ENCODE measurements at places on chromosomes 7 and 10. TPM values are rescaled to one million over a fixed set of nuclear protein-coding genes. Genes with fewer than 3 reads are reported as not detected.

Gene AKR1E2
- total RNA-seq: 7.9 TPM

Gene SPACDR
- total RNA-seq: 2.7 TPM

Gene PRSS37
- not detected for total RNA-seq

Gene AZGP1
- not detected for total RNA-seq

Gene LIPN
- total RNA-seq: not detected

Gene ALOX5
- 2.4 TPM for total RNA-seq

Gene FFAR4
- not detected for total RNA-seq

Gene FAM241B
- total RNA-seq: 9.4 TPM

Gene GJD4
- not detected for total RNA-seq

Gene PNLIP
- total RNA-seq: not detected

Gene C10orf53
- not detected for total RNA-seq

Gene WEE2
- not detected for total RNA-seq

Gene RPEL1
- not detected for total RNA-seq

Gene ZP3
- total RNA-seq: 7.4 TPM

Gene TAS2R41
- not detected for total RNA-seq

Gene MCM10
- total RNA-seq: 112 TPM

Gene SPDYE2
- total RNA-seq: not detected

Gene NUTM2E
- 0.19 TPM for total RNA-seq

Gene GBX1
- not detected for total RNA-seq

Gene PLEKHA1
- total RNA-seq: 3.5 TPM

Gene CLDN4
- not detected for total RNA-seq

Gene MYOZ1
- not detected for total RNA-seq

Gene ZNF804B
- not detected for total RNA-seq

Gene CD36
- not detected for total RNA-seq

Gene ACTA2
- 8.9 TPM for total RNA-seq

Gene SFTPD
- not detected for total RNA-seq

Gene PKD2L1
- total RNA-seq: 0.17 TPM

Gene GSTO2
- 1.3 TPM for total RNA-seq

Gene FAM25G
- total RNA-seq: not detected

Gene TMEM26
- not detected for total RNA-seq

Gene CTAGE6
- total RNA-seq: 1.5 TPM

Gene MYOF
- 23.8 TPM for total RNA-seq

Gene PKD1L1
- total RNA-seq: 0.05 TPM

Gene PRDX3
- 179 TPM for total RNA-seq

Gene HACD1
- total RNA-seq: 1.1 TPM

Gene AASS
- total RNA-seq: 0.47 TPM

Gene PDGFA
- 12.2 TPM for total RNA-seq

All from activated CD4-positive, alpha-beta T cell treated with anti-CD3 and anti-CD28 coated beads, Interleukin-2, amount 10 ng/mL, durations not matched to agents 24 days and 14 days (primary cell).